ENCODE measurements at places on chromosomes 4 and X.

GRCh38 chr4:109408711-109409110, 24.9 kb upstream of the SEC24B start:
- DNase-seq = no peak

GRCh38 chrX:14022019-14022418, 7.7 kb downstream of the GEMIN8 start:
- no peak for DNase-seq

GRCh38 chr4:72471816-72472215, 97.2 kb downstream of the ADAMTS3 start:
- DNase-seq = no peak

DNA sequence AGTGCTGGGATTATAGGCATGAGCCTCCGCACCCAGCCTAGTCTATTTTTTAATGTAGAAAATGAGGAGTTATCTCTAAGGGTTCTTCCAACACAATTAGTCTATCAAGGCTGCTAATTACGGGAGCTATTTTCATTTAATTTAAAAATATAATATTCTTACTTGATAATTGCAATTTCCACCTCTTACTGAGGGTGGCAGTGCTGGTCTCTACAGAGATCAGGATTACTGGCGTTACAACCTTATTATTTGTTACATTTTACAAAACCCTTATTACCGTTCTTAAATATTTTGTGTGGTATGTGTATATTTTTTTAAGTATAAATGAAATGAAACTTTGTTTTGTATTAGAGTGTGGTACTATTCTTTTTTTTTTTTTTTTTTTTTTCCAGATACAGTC, 17.6 kb upstream of the GK start:
- no peak for DNase-seq

- no peak for DNase-seq
Observed at GRCh38 chr4:84146300-84146959, 352.7 kb downstream of the NKX6-1 start.

GRCh38 chrX:133786382-133786781, 199.0 kb downstream of the GPC3 start:
- DNase-seq = no peak

All from WTC11 (cell line).